C1 segment of cervical spinal cord (tissue), 14 donors: ENCODE measurements at places on chromosomes 2 and 18.

GRCh38 chr2:31339696-31340095 lies 74.8 kb downstream of the XDH start:
- DNase-seq: no peak

GRCh38 chr2:110674620-110675555 lies 3.0 kb downstream of the BUB1 start:
- DNase-seq: no peak

DNA sequence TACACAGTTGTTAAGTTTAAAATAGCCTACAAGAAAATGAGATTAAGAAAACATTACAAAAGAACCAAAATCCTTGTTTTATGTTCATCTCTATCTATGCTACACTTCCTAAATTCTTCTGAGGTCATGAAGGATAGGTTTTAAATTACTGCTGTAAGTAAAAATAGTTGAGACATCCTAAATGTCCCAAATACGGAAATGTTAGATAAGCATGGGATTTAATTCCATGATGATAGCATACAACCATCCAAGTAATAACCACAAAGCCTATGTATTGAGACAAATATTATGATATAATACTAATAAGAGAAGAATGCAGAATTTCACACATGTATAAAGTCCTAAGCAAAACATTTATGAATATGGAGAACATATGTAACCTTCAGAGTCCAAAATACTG lies 34.1 kb downstream of the PIEZO2 start:
- DNase-seq: no peak

DNA sequence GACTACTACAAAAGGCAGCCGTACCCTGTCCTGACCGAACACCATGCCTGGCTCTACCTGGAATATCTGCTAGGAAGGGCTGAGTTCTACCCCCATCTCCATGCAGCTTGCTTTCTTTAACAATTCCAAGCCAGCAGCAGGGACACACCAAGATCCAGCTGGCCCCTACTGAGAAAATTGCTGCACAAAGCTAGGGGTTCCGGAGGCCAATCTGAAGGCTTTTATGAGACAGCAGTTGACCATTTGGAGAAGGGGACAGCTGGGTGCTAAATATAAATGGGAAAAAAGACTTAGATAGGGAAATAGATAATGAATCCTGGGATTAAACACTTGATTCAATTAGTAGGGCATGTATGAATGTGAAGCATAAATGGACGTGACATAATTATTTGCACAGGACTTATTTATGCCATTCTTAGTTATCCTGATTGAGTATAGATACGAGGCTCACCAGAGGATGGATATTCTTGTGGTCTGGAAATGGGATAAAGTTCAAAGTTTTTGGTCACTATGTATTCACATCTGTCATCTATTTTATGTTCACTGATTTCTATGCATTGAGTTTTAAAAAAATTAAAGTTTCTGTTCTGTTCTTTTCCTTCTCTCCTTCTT lies 204.0 kb downstream of the ZNF521 start:
- no peak for DNase-seq

DNA sequence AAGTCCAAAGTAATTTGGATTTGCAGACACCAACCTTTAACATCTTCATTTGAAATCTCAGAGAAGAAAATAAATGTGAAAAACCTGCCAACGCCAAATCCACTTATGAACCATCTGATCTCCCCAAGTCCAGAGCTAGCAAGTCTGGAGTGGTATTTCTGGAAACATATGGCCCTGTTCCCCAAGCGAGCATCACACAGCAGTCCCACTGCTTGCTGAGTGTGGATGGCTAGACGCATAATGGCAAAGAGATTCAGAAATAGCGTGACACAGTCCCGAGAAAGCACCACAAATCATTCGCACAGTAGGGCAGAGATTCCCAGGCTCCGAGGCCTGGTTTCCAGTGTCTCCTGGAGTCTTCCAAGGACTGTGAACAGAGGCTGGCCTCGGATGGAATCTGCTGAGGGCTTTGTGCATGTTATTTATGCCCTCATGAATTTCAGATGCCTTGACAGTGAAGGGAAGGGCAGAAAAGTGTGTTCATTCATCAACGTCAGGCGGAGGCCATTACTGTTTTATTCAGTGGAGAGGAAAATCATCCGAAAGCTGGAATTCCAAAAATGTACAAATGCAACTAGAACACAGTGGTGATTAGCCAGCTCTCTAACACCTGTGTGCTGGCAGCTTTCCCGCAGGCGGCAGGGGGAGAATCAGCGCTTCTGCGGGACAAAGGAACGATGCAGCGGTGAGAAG lies 417.0 kb downstream of the EIPR1 start:
- DNase-seq: no peak

- DNase-seq: no peak
Observed at GRCh38 chr2:226891780-226892590, 56.1 kb downstream of the RHBDD1 start.

DNA sequence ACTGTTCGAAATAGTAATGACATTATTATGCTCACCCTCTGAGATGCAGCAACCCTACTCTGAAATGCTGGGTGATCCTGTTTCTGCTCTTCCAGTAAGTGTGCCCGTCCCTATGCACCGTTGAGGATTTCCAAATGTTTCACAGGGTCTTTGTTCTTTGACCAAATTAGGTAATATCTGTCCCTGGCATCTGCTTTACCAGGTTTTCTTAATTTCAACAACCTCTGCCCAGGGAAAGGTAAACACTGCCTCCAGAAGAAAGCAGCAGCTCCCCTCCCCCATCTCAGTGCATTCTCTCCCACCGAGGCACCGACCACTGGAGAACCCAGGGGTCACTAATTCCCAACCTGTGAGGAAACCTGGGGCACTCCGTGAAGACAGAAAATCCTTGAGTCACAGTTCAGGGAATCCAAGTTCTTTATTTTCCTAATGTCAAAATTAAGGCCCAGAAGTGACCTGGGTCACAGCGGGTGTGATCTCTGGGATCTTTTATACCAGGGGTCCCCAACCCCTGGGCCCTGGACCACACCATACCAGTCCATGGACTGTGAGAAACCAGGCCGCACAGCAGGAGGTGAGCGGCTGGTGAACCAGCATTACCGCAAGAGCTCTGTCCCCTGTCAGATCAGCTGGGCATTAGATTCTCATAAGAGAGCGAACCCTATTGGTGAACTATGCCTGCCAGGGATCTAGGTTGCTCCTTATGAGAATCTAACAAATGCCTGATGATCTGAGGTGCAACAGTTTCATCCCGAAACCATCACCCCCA lies 1.2 kb upstream of the GRB14 start:
- DNase-seq: no peak

GRCh38 chr18:62827397-62827796 lies 112.1 kb downstream of the PHLPP1 start:
- DNase-seq: no peak

GRCh38 chr2:175006281-175006680 lies 1.1 kb upstream of the CHN1 start:
- no peak for DNase-seq

DNA sequence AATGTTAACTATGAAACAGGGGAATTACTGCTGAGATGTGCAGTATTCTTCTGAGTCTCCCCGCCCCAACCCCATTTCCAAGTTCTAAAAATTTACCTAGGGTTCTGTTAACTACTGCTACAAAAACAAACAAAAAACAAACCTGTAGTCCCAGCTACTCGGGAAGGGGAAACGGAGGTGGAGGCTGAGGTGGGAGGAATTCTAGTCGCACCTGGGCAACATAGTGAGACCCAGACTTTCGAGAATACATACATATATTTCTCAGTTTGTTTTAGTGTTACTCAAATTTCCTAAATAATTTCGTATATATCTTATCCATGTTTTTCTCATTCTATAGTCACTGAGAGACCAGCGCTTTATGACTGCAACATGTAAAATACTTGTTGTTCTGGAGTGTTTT lies 989 bp downstream of the STAM2 start:
- no peak for DNase-seq

DNA sequence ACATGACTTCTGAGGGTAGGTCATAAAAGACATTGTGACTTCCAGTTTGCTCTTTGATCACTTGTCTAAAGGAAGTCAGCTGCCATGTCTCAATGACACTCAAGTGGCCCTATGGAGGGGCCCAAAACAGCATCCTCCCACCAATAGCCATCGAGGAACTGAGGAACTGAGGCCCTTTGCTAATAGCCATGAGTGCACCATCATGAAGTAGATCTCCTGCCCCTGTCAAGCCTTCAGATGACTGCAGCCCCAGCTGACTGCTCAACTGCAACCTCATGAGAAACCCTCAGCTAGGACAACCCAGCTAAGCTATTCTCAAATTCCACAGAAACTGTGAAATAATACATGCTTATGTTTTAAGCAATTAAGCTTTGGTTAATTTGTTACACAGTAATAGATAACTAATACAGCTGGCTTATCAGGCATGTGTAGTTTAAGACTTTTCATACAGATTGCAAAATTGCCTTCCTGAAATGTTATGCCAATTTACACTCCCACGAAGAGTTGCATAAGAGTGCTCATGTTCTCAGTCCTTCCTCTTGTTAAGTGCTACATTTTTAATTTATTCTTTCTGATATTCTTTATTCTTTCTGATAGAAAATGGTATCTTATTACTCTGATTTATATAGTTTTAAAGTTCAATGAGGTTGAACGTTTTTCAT lies 105.6 kb upstream of the NDUFV2 start:
- no peak for DNase-seq

DNA sequence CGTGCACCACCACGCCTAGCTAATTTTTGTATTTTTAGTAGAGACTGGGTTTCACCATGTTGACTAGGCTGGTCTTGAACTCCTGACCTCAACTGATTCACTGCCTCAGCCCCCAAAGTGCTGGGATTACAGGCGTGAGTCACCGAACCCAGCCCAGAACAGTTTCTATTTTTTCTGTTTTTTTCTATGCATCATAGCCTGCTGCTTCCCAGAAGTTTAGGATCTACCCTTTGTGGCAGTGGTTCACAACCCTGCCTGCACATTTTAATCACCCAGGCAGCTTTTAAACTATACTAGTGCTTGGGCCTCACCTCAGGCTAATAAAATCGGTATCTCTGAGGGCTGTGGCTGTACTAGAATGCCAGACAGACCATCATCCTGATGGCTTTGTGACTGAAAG lies 39.7 kb upstream of the SOCS6 start:
- no peak for DNase-seq

GRCh38 chr18:58584200-58585127 lies 44.4 kb downstream of the ALPK2 start:
- DNase-seq: no peak

- DNase-seq: no peak
Observed at GRCh38 chr18:31255953-31256352, 62.0 kb upstream of the DSG1 start.

DNA sequence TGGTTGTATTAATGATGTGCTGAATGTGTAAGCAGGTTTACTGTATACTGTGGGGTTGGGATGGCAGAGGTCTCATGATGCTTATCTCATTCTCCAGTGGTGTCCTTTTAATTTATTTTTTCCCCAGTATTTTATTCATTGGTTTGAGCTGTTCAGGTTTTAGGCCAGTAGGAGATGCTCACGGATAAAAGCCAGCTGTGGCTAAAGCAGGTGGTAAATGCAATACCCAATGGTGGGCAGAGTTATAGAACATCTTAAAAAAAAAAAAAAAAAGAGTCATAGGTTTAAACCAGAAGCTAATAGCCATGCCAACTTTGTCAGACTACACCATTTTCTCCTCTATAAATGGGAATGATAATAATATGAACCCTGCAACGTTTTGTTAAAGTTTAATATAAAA lies 57.8 kb upstream of the NEUROD1 start:
- no peak for DNase-seq

DNA sequence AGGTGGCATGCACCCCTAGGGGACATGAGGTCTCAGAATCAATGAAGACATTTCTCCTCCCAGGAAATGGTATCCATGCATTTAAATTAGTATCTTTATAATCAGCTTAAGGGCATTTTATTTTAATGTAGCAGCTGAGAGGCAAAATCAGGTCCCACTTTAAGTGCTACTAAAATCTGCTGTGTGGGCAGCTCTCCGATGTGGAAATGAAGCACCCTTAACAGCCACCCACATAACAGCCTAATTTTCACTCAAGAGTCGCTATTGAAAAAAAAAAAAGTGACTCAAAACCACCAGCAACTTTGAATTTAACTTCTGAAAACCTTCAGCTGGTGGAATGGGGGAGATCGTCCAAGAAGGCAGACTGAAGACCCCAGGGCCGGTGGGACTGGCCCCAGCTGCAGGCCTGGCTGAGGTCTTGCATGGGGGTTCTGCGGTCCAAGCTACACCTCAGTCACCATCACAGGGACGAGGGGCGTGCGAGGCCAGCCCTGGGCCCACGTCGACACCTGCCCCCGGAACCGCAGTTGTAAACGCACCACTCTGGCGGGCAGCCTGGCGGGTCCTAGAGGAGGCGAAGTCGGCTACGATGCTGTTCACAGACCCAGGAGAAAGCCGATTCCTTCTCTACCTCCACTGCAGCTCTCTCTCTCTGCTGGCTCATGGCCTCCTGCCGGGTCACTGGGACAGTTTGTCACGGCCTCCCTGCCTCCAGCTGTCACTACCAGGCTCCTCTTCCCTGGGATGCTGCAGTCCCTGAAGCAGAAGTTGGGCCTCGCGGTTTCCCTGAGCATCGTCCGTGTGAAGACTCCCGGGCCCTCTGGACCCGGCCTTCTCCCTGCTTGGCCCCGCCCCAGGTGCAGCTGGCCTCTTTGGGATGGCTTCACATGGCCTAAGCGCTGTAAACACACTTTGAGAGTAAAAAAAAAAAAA lies 111.9 kb downstream of the KCNF1 start:
- DNase-seq: no peak
